ENCODE measurements at places on chromosomes 7 and 10.

DNA sequence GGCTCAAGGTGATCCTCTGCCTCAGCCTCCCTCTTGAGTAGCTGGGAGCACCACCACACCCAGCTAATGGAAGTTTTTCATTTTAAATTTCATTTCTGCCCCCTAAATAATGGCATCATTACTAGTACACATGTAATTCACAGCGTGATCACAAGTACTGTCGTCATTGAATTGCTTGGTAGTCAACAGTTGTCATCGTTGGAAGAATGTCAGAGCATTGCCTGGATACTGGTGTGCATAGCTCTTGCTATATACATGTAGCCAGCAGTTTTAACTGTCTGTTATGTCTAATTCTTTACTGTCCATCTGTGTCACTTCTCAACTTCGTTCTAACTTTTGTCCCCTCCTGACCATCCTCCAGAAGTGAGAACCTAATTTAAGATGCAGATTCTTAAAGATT is 62.1 kb downstream of the CRPPA start:
- no peak for DNase-seq

- no peak for DNase-seq
These were observed 186.8 kb upstream of the AUTS2 start for GRCh38 chr7:69411466-69411865.

DNA sequence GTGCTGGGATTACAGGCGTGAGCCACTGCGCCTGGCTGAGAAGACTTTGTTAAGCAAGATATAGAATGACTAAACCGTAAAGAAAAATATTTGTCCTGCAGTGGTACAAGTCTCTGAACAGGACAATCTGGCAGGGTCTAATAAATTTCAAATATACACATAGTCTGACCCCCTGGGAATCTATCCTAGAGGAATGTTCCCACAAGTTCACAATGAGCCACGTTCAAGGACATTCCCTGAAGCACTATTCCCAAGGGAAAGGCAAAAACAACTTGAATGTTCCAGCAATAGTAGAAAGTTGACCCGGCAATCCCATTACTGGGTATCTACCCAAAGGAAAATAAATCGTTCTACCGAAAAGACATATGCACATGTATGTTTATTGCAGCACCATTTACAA is 82.0 kb downstream of the HIP1 start:
- DNase-seq = no peak

- DNase-seq = no peak
These were observed 918 bp downstream of the NET1 start for GRCh38 chr10:5413012-5413938.

DNA sequence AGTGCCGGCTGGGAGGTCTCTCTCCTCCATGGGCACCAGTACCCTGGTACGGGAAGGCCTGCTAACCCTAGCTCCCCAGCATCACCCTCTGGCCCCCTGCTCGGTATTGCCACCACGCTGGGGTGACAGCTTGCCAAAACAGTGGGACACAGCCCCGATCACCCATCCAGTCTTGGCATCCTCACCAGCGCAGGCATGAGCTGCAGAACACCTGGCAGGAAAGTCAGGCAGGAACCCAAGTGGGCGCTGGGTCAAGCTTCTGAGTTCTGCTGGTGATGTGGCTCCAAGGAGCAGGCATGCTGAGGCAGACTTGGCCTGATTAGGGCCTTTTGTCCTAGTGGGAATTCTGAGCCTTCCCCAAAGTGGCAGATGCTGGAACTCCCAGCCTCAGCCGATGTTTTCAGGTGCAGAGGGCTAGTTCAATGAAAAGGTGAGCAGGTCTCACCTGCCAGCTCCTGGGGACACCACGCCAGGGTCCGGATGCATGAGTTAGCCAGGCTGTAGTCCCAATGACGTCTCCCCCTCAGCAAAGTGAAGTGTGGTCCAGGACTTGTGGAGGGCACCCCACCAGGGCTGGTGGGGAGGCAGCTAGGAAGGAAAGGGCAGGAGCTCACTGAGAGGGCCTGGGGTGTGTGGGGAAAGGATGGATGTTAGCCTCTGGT is 8.5 kb upstream of the ZNF22 start:
- DNase-seq = no peak

DNA sequence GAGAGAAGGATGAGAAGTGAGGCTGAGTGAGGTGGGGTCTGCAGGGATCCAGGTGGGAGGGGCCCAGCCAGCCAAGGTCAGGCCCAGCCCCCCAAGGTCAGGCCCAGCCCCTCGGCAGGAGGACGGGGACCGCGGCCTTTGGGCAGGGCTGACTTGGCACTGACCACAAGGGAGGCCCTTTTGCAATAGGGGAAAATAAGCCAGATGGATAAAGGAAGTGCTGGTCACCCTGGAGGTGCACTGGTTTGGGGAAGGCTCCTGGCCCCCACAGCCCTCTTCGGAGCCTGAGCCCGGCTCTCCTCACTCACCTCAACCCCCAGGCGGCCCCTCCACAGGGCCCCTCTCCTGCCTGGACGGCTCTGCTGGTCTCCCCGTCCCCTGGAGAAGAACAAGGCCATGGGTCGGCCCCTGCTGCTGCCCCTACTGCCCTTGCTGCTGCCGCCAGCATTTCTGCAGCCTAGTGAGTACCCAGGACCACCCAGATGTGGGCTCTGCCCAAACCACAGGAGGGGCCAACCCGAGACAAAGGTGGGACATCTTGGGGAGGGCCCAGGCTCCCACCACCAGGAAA is at the start of gene PILRA:
Gene PILRA (plus strand): TSS at position 227 of the 571 bp plus-strand sequence. CDS start 170 bp downstream, at position 397.
- DNase-seq = no peak

DNA sequence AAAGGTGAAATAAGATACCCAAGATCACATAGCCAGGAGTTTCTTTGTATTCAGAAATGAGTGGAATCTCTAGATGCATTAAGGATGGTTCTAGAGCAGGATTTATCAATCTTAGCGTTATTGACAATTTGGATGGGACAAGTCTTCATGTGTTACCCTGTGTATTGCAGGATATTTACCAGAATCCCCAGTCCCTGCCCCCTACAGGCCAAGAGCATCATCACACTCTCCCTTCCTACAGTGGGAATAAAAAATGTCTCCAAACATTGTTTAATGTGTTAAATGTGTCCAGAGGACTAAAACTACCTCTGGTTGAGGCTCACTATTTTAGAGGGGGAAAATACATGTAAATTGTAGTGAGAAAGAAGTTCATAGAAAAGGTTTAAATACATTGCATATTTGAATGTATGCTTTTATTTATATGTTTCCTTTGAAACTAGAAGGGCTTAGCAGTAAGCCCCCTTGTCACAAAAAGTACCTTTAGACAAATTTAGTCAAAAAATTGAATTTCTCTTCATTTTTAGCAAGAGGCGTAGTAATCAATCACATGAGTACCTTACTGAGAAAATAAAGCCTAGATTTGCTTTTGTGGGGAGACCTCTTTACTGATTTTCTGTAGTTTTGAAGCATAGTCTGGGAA is 141.2 kb downstream of the MLLT10 start:
- DNase-seq = peak; percentile 48

DNA sequence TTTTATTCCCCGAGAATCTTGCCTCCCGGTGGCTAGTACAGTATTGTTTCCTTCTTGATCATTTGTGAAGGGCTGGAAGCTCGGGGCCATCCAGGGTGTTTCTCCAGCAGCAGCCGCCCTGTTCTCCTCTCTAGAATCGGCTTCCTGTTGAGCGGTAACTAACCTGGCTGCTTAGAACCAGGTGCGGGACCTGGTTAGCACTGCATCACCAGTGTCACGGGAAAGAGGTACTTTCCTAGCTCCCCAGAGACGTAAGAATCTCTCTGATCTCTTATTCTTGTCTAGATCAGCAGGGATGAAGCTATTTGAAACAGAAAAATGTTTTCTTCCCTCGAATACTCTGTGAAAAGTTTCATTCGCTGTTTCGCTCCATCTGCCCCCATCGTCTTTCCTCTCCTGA is 239.2 kb downstream of the CELF2 start:
- no peak for DNase-seq

GRCh38 chr10:93236393-93237040 is 162.8 kb downstream of the CYP26A1 start:
- DNase-seq = no peak

- DNase-seq = no peak
These were observed 43.4 kb downstream of the PSPH start for GRCh38 chr7:56007891-56008290.

DNA sequence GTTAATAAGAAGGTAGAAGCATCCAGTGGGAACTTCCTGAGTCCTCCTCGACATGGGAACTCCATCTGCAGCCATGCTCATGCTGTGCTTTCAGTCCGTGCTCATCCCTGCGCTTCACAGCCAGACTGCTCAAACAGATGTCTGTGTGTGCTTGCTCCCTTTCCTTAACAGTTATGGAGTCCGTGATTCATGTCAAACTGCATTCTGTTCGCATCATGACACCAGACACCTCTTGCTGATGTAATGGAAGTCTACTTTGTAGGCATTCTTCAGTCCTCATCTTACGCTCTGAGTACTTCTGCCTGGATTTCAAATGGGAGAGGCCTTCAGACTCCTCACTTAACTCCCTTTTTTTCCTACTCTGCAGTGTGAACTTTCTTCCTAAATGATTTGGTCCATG is 304.9 kb downstream of the SUGCT start:
- no peak for DNase-seq

- DNase-seq = no peak
These were observed 484 bp downstream of the ZWINT start for GRCh38 chr10:56360583-56360966.

DNA sequence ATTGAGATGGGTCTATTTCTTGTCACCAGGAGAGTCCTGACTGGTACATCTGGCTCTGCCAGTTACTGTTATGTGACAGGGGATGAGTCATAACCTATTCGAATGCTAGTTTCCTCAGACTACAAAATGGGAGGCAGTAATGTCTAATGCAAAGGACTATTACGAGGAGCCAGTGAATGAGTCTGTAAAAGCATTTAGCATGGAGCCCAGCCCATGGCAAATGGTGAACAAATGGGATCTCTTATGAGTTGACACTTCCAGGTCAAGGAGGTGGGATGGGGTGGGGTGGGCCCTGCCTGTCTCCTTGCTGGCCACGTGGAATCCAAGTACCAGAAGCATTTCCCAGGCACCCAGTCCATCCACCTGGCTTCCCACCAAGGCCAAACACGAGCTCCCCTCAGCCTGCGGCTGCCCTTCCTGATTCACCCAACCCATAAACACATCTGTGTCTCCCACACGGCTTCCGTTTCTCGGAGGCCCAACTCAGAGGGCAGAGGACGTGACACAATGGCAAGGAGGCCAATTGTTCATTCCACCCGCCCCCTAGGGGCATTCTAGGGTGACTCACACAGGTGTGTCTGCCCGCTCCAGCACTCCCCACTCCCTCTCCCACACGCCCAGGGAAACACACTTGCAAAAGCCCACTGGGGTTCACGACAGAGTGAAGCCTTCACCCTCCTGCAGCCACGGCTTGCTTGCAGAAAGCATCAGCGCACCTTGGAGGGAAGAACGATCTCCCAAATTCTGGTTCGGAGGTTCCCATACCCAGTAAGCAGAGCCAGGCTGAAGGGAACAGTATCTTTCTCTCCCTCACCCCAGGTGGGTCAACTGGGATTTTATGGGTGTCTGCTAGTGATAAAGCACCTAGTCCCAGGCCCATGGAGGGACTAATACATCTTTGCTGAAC is 109.8 kb downstream of the SH3PXD2A start:
- DNase-seq = peak; percentile 60

- DNase-seq = no peak
These were observed 161.9 kb downstream of the GRK5 start for GRCh38 chr10:119368991-119369869.

GRCh38 chr10:119386666-119387065 is 155.9 kb downstream of the RGS10 start:
- no peak for DNase-seq

DNA sequence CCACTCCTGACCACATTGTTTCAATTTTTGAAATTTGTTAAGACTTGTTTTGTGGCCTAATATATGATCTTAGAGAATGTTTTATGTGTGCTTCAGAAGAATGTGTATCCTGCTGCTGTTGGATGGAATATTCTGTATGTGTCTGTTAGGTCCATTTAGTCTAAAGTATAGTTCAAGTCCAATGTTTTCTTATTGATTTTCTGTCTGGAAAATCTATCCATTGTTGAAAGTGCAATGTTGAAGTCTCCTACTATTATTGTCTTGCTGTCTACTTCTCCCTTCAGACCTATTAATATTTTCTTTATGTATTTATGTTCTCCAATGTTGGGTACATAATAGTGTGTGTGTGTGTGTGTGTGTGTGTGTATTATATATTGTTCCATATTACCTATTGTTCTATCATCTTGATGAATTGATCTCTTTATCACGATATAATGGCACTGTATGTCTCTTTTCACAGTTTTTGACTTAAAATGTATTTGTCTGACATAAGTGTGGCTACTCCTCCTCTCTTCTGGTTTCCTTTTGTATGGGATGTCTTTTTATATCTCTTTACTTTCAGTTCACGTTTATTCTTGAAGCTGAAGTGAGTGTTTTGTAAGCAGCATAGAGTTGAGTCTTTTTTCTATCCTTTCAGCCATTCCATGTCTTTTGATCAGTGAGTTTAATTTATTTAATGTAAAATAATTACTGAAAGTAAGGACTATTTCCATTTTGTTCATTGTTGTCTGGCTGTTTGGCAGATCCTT is 61.3 kb downstream of the AKR1D1 start:
- no peak for DNase-seq

DNA sequence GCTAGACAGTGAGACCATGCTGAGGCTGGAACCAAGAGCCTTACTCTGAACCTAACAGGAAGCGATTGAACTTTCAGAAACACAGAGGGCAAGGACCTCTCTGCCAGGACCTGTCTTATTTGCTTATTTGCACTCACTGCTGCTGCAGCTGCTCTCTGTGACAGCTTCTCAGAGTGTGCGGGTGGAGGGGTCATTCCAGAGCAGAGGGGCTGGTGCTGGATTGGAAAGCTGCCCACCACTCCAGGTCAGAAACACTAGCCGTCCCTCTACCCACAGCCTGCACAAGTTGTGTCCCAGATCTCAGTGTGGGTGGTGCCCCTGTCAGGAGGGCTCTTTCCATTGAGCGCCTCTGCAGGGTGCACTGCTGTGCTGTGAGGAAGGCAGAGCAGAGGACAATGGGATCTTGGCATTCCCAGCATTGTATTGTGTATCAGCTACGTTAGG is 126.2 kb downstream of the CCNY start:
- DNase-seq = no peak

DNA sequence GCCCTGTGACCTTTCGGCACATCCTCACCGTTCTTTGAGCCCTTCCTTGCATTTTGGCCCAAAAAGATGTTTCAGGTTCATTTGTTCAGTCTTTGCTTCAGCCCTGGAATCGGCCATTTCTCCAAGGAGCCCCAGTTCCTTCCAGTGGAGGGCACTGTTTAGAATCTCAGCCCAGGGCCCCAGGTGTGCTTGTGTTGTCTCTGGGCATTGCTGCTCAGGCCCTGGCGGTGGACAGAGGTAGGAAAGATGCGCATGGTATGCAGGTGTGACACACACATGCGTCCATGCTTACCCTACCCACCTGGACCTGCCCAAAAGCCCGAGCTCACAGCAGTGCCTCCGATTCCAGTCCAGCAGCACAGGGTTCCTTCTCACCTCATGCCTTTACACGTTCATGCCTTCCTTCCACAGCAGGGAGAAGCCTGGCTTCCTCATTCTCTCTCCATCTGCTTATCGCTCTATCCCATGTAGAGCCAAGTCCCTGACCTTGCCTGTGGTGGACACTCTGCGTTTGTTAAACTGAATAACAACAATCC is 70.6 kb downstream of the LHPP start:
- no peak for DNase-seq

Measured in CD4-positive, alpha-beta T cell treated with Interleukin-10 for 1 hour (primary cell).